DMS153 (cell line): ENCODE measurements at places on chromosomes 6 and 20.
A peak's percentile ranks its signal among the peaks of the same experiment; 100 is the strongest.

DNA sequence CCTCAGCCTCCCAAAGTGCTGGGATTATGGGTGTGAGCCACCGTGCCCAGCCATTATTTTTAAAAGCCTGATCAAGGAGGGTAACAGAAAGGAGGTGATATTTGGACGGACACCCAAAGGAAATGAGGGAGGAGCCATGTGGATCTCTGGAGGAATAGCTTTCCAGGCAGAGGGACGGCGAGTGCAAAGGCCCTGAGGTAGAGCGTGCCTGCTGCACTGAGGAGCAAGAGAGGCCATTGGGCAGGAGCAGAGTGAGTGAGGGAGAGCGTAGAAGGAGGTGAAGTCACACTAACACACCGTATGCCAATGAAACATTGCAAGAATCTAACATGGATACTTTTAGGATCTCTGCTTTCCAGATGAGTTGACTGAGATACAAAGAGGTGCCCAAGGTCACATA is 58.9 kb upstream of the ZNFX1 start:
- DNase-seq = no peak

DNA sequence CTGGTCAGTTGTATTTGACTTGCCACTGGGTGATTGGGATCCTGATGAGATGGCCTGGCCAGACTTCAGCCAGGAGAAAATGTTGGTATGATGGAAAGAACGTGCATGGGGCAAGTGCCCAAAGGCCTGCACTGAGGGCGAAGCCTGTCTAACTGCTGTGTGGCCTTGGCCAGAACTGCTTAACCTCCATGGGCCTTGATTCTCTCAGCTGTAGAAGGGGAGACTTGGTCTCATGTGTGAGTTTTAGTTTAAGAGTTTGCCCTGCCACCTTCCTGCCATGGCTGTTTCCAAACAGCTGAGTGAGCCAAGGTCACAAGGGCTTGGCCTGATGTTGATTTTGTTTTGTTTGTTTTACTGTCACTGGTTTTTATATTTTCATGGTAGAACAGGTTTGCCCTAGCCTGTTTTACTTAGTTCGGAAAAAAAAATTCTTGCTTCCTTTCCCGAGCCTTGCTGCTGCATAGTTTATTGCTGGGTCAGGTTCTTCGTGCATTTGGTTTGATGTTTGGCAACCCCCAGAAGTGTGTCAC is 35.3 kb downstream of the DSTN start:
- DNase-seq = no peak

GRCh38 chr6:107822176-107823046 is 1.7 kb downstream of the SCML4 start:
- DNase-seq = no peak

DNA sequence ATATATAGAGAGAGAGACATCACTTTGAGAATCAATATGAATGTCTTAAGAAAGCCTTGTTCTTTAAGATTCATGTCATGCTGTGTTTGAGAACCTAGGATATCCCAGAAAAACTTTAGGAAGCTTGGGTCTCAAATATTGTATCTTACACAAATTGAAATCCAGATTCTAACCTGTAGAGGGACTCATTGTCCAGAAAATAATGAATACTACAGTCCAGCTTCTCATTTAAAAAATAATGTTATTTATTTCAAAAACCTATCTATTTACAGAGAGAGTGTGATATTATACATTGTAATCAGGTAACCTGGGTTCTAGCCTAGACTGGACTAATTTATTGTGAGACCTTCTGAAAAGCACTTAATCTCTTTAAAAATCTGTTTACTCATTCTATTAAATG is 4.2 kb downstream of the RFX6 start:
- DNase-seq = no peak

DNA sequence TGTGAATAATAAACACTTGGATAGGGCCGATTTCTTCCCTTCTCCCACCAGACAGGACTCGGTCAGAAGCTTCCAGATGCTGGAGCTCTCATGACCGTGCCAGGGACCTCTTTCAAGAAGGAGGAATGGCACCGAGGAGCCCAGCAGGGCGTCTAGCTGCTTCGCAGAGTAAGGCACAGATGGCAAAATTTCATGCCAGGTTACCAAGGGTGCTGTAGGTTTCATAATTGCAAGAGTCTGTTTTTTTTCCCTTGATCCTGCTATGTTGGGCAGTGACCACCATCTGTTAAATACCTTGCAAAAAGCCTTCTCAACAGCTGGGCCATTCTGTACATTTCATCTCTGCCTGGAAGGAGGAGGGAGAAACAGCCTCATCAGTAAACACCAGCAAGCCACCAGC is 111.8 kb downstream of the EDN3 start:
- no peak for DNase-seq

DNA sequence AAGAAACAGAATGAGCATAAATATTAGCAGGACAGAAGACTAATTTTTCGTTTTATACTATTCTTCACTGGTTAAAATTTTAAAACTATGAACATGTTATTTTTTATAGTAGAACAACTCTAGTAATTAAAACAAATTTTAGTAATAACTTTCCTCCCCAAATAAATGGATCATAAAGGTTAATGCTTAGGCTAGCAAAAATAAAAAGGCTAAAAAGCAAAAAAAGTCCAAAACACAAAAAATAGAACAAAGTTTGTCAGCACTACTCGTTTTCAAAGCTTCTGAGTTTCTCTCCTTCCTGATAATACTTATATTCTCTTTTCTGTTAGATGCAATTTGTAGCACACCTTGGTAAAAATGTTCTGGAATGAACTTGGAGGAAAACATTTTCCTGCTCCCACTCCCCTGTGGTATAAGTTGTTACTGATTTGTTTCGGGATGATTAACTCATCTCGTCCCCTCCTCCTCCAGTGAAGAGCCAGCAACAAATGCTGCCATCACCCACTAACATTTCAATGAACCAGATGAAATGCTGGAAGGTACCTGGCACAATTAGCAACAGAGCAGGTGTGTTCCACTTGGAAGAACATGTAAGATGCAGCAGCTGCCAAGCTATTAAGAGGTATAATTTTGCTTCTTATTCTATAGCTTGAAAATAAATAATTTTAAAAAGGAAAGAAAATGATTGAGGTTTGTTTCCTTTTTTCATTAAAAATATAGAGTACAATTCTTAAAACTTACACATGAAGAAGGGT is 130.5 kb downstream of the MYB start:
- DNase-seq = no peak

- no peak for DNase-seq
Measured at GRCh38 chr6:64672131-64672530, 1034.9 kb downstream of the EYS start.

- no peak for DNase-seq
Measured at GRCh38 chr6:40545954-40546353, 41.2 kb downstream of the LRFN2 start.

GRCh38 chr6:16240589-16241320 is 2.4 kb downstream of the GMPR start:
- no peak for DNase-seq

DNA sequence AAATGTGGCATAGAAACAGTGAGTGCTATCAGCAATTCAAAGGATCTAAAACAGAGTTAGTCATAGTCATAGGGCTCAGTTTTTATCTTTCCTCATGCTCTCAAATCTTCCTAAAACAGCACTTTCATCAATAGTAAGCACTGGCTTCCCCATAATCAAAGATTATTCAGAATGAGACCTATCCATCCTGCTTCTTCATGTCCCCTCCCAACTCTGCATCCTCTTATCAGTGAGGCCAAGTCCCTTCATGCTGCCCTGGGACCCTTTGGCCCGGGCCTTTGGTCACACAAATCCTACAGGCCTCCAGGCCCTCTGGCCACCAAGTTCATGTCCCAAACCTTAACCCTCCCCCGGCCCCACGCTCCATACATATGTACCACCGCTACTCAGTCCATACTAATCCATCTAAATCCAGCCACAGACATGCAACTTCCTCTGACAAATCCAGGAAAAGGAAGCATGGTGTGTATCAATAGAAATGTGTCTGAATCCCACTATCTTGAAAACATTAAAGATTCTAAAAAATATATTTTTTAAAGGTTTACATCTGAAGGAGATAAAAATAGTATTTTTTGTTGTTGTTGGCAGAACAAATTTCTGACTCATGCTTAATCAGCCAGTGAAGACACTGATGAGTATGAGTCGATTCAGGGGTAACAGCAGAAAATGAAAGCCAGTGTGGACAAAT is 143.5 kb downstream of the PDE7B start:
- DNase-seq = no peak

DNA sequence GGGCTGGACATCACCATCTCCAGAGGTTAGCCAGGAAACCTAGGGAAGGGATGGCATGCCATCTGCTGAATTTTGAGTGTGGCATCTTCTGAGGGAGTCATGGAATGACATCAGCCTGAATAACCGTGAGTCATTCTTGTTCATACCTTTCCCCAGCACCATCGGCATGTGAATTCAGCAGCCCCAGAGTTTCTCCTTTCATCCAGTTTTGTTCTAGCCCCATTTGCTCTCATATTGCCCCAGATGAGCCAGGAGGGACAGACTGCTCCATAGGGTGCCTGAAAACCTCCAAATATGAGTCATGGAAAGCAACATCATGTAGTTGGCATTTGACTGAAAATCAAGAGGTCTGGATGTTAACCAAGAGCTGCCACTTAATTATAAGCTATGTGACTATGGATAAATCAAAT is 219.2 kb upstream of the SGK1 start:
- no peak for DNase-seq

DNA sequence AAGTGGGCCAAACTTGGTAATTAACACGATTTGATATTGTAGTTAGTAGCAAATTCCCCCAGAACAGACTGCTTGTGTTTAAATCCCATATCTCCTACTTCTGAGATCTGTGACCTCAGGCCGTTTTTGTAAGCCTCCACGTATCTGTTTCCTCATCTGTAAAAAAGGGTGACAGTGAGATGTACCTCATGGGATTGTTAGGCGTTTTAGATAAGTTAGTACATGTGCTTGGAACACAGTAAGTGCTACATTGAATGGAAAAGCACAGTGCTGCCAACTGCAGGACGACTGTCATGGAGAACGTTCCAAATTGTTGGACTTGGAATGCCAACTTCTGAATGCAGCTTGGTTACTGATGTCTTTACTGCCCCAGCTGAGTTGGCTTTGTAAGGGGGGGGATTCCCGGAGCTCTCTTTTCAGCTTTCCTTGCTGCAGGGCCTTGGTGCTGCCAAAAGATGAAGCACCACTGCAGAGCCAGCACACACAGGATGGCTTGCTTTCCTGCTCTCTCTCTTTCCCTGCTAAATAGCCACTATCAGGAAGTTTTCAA is 108.6 kb downstream of the OPN5 start:
- DNase-seq = no peak

GRCh38 chr6:167442245-167442644 is 117.4 kb downstream of the TTLL2 start:
- no peak for DNase-seq

GRCh38 chr6:121330516-121330915 is 3.8 kb downstream of the TBC1D32 start:
- no peak for DNase-seq

- no peak for DNase-seq
Measured at GRCh38 chr20:40538131-40538530, 150.9 kb downstream of the MAFB start.

DNA sequence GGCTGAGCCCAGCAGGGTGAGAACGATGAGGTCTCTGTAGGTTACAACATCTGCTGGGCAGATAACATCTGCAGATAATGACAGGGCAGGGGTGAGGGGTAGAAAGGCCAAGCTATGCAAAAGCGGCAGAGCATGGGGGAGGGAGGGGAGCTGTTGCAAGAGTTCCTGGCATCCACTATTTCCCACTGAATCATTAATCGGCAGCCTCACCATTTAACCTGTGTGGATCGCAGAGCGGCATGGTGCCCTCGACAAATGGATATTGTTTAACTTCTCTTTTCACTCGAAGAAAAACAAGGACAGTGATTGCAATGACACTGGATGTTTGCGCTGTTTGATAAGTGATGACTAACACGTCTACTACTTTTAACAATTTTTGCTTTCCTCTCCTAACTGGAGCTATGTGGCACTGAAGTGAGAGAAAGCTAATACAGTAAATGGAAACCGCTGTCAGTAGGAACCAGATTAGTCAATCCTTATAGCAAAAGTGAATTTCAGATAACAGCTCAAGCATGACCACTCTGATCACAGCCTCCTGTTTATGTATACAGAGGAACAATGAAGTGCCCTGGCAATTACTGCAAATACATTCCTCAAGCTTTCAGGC is 381.5 kb downstream of the TFAP2A start:
- DNase-seq = peak; percentile 12

- no peak for DNase-seq
Measured at GRCh38 chr6:134902074-134902861, 47.6 kb downstream of the ALDH8A1 start.

DNA sequence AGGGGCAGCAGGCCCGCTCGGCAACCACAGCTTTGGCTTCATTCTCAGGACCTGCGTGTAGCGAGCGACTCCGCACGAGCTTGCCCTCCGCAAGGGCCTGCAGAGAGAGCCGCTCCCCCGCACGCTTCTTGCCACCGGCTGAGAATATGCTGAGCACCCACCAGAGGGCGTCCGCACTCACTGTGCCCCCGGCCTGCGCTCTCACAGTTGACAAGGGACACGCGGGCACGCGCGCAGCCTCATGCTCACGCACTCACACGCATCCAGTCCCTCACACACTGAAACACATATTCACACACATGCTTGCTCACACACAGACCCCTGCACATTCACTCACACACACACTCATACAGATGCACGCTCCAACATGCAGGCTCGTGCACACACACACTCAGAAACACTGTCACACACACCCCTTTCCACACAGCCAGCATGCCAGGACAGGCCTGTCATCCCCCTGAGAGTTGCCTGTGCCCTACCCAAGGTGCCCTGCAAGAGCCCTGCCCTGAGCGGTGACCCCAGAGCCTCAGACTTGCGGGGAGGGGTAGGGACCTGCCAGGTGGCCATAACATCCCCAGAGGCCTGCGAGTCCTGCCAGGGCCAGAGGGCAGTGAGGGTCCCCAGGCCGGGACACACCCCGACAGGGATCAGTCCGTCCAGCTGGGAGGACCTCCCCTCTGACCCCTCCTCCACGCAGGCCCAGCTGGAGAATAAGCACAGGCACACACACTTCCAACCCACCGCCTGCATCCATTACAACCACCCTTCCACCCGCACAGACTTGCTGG is 174.1 kb downstream of the BMP7 start:
- DNase-seq = no peak
